ENCODE measurements at places on chromosomes 2 and 18. TPM values are rescaled to one million over a fixed set of nuclear protein-coding genes. Genes with fewer than 3 reads are reported as not detected.

Gene LBX2
- polyA plus RNA-seq: 1.2 TPM

Gene RUFY4
- polyA plus RNA-seq: not detected

Gene RESP18
- polyA plus RNA-seq: not detected

Gene ARHGEF4
- 32.3 TPM for polyA plus RNA-seq

Gene CSRNP3
- polyA plus RNA-seq: 0.23 TPM

Gene CPO
- not detected for polyA plus RNA-seq

Gene AUP1
- 235 TPM for polyA plus RNA-seq

Gene RAB6C
- polyA plus RNA-seq: not detected

Gene GAL3ST2
- polyA plus RNA-seq: not detected

Gene KIF3C
- polyA plus RNA-seq: 2.4 TPM

Gene ELOA2
- polyA plus RNA-seq: 0.15 TPM

Gene WNT6
- polyA plus RNA-seq: 0.76 TPM

Gene TIGD1
- polyA plus RNA-seq: 5.3 TPM

Gene PDCL3
- polyA plus RNA-seq: 21.3 TPM

All from stomach (tissue), 19 donors.